Cerebellar cortex (tissue), 1 donor: ENCODE measurements at places on chromosomes 12 and 14.

DNA sequence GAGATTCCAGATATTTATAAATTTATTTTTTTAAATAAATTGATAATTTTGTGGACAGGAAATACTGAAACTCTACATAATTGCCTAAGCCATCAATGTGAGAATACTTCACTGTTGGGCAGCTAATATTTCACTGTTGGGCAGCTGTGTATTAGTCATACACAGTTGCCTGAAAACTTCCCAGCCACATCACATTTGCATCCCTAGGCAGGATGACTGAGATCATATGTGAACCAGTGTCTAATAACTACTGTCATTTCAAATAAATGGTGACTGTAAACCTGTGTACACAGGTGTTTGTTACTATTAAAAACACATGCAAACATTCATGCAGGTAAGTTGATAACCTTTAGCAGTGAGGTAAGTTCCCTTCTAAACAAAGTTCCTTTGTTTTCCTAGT lies 43.9 kb downstream of the TMTC3 start:
- no peak for DNase-seq

DNA sequence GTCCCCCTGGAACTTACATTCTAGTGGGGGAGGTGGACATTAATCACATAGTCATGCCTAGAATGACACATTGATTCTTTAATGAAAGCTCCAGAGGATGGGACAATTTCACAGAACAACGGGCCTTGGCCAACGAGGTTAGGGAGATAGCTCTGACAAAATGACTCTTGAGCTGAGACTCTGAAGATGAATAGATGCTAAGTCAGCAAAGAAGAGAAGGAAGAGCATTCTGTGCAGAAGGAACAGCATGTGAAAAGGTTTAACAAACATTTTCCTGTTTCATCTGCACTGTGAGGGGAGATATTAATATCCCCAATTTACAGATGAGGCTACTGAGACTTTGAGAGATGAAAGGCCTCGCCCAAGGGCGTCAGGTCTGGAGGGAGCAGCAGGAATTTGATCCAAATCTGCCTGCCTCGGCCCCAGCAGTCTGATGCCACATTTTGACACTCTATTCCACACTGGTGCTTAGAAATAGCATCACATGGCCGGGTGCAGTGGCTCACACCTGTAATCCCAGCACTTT lies 193.6 kb downstream of the RBM19 start:
- no peak for DNase-seq

GRCh38 chr12:13523536-13524307 lies 327.2 kb downstream of the EMP1 start:
- DNase-seq, result no peak

DNA sequence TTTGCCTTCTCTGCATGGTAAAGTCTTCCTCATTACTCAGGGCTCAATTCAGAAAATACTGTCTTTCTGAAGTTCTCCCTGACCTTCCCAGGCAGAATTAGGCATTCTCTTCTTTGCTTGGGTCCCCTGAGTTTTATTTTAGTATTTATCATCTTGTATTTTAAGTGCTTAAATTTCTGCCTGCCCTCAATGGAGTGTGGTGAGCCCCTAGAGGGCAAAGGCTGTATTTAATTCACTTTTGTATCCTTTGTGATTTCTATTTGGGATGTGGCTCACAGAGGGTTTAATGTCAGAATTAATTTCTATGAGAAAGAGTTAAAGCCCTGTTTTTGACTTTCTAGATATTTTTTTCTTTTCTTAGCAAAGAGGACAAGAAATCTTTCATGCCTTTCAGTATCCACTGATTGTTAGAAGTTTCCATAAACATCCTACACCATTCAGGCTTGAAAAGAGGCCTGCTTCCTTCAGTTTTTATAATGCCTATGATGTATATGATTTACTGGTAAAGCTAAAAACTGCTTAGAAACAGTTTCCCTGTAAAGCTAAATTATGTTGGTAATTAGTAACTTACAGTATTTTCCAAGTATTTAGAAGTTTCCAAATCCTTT lies 55.6 kb upstream of the PTPRB start:
- DNase-seq, result no peak
